ENCODE measurements at places on chromosomes 12 and 14.

- no peak for DNase-seq
These were observed 9.5 kb upstream of the CALM1 start for GRCh38 chr14:90387206-90387760.

- no peak for DNase-seq
These were observed 141.0 kb downstream of the MSRB3 start for GRCh38 chr12:65419284-65420072.

DNA sequence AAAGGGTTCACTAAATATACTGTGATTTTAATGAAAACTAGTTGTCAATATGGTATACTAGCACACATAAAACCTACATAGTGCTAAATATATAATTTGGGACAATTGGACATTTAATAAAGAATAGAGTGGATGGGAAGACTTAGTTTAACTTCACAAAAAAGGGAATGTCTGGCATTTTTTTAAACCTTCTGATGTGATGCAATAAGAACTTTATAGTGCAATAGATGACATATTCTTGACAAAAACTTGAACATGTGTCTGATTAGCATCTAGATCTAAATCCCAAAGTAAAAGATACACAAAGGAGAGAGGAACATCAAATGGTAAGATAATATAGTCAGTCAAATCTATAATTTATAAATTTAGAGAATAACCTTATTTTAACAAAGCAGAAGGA is 488.3 kb upstream of the SYT1 start:
- no peak for DNase-seq

DNA sequence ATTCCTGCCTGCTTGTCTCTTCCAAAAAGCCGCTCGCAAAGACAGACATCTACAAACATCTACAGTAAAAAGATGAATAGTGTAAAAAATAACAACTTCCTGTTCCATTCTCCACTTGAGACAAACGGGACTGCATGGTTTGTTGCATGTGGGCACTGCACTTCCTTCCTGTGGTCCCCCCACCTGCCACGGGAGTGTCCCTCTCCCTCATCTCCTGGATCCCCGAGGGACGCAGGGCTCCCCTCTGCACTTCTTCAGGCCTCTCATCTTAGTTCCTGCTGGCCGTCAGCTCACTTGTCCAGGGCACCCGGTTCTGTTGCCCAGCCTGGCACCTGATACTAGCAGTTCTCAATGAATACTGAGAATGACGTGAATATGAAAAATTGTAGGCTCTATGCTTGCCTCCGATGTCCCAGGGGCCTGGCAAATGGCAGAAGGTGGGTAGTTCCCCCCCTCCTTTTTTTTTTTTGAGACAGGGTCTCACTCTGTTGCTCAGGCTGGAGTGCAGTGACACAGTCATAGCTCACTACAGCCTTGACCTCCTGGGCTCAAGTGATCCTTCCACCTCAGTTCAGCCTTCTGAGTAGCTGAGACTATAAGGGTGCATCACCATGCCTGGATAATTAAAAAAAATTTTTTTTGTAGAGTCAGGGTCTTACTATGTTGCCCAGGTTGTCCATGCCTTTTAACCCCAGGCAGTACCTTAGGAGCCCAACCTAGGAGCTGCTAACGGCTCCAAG is 3.5 kb upstream of the KLC1 start:
- no peak for DNase-seq

DNA sequence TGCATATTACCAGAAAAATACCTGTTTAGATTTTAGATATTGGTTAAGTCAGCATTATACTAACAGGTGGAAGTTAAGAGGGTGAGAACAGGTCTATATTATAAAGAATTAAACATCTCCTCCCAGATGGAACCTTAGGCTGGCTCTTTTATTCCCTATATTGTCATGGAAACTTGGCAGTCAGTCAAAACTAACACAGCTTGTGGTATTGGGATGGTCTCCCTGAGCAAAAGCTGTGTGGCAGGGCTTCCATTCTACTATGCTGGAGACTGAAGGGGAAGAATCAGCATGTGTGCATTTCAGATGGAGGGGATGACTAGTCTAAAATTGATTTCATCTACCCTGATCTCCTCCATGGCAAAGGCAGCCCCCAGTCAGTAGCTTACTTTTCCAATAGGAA is 66.7 kb downstream of the SMOC1 start:
- no peak for DNase-seq

GRCh38 chr12:121379945-121380344 is 20.0 kb upstream of the RNF34 start:
- no peak for DNase-seq

DNA sequence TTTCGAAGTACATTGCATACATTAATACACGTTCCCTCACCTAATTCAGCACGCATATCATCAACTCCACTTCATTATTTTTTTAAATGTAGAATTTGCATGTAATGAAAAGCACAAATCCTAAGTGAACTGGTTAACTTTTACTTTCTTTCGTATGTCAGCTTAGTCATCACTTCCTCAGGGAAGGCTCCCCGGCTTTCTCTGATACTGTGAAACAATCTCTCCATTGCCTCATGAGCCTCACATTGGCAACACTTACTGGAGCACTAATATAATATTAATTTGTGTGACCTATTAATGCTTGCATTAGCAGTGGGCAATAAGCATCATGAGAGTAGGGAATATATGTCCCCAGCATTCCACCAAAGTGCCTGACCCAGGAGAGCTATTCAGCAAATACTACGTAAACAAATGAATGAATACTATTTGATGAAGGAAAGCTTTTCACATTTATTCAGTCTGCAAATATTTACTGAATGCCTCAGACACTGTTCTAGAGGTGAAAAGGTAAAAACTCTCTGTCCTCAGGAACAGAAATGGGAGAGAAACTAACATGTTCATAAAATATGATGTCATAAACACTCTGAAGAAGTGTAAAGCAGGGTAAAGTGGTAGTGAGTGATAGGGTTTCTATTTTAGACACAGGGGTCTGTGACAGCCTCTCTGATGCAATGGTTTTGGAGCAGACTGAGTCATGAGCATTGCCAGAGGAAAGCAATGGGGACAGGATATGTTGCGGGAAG is 327.5 kb upstream of the DIO2 start:
- DNase-seq, result no peak

DNA sequence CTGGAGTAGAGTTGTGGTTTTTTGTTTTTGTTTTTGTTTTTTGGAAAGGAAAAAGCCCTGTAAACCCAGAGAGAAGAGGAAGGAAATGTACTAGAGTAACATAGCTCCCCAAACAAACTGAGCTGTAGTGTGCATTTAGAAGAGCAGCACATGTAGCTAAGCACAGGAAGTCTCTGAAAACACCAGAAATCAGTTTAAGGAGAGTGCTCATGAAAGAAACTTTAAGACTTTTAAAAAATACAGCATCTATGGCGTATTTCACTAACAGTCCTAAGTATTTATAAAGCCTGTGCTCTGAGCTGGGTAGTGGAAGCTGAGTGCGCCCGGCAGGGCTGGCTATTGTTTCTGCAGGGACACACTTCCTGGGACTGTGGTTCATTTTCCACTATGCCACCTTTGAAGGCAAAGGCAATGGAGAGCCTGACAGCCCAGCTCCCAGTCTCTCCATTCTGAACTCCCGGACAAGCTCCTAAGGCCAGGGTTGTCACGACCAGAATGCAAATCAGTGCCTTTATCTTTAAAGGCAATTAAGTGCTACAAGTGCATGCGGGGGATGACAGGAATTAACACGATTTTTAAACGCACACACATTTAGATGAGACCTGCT is 45.4 kb downstream of the NIN start:
- no peak for DNase-seq

GRCh38 chr12:80761838-80762237 is 45.1 kb downstream of the MYF5 start:
- no peak for DNase-seq

GRCh38 chr14:25017562-25017961 is 32.4 kb downstream of the STXBP6 start:
- DNase-seq, result no peak

- no peak for DNase-seq
These were observed 45.8 kb downstream of the ETV6 start for GRCh38 chr12:11695321-11695720.

DNA sequence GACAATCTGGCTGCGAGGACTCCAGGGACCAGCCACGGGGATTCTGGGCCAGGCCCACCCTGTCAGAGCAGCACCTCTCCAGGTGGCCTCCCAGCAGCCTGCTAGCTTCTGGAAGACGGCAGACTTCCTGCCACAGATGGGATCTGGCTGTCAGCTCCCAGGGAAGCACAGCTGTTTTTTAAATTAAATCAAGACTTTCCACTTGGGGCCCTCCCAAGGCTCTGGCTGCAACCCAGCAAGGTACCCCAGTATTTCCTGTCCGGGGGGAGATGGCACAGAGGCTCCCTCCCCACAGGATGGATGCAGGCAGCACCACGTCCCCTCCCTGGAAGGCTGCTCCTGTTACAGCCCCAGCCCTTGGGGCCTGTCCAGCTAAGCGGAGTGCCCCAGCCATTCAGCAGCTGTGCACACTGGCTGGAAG is 56.9 kb downstream of the ACTN1 start:
- no peak for DNase-seq

GRCh38 chr12:26867080-26867479 is 34.1 kb upstream of the ITPR2 start:
- DNase-seq, result no peak

GRCh38 chr12:91053951-91054715 is 3.7 kb downstream of the KERA start:
- peak; percentile 78 for DNase-seq

DNA sequence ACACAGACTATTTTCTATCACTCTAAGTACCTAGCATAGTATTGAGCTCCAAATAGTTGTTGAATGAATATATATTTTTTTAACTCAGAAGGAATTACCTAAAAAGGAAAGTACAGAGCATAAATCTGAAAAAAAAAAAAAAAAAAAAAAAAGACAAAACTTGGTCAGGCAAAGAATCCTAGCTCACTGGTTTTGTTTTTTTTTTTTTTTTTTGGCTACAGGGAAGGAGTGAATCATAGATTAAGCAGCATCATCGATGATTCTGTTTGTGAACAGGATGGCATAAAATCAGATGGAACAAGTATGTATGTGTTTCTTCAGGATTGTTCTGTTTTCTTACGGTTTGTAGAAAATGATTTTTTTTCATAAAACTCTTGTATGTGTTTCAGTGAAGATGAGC is 66.1 kb upstream of the BCAT1 start:
- DNase-seq, result no peak

DNA sequence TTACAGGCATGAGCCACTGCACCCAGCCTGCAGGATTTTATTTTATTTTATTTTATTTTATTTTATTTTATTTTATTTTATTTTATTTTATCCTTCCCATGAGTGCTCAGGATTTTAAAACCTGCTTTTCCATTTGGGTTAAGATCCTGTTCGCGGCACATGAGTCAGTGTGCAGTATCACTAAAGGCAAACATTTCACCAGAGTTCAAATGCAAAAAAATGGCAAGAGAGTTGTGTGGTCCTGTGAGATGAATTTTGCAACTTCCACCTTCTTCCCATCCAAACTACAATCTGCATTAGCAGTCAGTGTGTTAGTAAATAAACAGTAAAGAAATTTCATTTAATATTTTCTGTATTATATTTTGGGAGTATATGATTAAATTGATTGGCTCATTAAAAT is 29.0 kb downstream of the MOAP1 start:
- no peak for DNase-seq

- no peak for DNase-seq
These were observed at the start of gene CLEC4A for GRCh38 chr12:8123124-8123912. Gene CLEC4A (plus strand): TSS chr12:8123617. CDS start chr12:8123879, 262 bp downstream.

DNA sequence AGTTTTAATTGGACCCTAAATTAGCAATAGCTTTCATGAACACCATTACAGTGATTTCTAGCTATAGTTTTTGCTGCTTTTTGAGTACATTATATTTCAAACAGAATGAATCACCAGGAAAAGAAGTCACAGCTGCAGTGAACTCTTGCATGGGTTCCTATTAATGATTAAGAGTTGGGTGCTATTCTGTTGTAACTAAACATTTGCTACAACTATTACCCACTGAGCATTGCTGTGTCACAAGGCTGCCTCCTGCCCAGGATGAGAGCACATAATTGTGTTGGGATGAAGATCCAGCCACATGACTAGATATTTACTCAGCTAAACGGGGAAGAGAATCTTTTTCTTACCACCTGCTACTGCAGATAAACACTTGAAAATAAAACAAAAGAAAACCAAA is 152.7 kb downstream of the GXYLT1 start:
- no peak for DNase-seq

DNA sequence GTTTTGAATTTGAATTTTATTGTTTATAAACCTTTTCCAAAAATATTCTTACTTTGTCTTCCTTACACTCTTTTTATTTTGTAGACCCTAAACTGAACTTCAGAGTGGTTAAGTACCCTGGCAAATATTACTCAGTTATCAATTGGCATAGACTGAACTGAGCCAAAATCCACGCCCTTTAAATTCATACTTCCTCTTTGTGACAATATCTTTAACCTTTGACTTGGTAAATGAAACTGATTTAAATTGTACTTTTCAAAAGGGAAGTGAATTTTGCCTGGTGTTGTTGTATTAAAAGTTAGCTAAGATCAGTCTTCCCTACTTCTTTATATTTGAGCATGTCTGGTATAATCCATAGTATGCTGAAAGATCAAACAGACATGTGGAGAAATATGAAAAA is 184.3 kb upstream of the USP15 start:
- DNase-seq, result no peak

GRCh38 chr14:72701605-72702004 is 192.3 kb downstream of the DPF3 start:
- DNase-seq, result no peak

DNA sequence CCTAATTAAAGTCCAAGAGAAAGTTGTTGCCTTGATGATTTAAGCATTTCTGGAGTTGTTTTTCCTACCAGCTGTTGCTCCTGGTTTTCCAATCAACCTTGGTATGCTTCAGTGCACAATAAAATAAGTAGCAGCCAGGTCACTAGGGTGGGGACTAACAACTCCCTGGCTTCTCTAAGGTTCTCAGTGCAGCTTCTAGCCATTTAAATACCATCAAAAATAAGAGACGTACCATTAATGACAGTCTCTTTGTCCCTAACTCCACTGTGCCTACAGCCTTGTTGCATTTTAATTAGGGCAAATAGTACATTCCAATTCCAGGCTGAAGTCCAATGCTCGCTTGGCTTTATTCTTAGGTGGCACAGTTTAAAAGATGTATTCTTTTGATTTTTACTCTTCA is 11.8 kb downstream of the STON2 start:
- DNase-seq, result no peak

DNA sequence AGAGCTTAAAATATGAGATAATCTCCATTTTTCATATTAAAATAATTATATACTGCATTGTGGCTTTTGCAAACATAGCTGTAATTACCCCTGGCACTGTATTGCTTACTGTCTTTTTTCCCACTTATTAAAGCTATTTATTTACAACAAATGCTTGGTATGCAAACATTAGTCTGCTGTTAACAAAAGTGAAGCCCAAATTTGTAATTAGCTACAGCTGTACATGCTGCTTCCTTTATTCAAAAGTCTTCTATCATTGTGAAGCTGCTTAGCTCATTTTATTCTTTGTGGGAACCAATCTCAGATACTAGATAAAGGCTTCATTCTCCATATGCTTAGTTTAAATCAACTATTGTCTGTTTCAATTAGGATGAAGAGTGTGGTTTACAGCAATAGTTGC is 425.8 kb upstream of the FOXG1 start:
- no peak for DNase-seq

GRCh38 chr12:24223926-24224325 is 274.5 kb upstream of the SOX5 start:
- no peak for DNase-seq
